CD4-positive, alpha-beta memory T cell (primary cell): ENCODE measurements at places on chromosomes 2 and 18.

DNA sequence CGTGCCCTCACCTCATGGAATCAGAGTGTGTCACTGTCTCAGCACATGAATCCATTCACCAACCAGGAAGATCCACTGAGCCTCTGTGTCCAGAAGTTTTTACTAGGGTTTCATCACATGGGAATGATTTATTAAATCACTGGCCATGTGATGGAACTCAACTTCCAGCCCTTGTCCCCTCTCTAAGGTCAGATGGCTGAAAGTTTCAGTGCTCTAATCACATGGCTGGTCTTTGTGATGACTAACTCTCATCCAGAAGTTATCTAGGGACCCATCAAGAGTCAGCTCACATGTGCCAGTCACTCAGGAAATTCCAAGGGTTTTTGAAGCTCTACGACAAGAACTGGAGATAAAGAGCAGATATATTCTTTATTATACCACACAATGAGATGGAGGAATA lies 140.5 kb upstream of the GYPC start:
- no peak for DNase-seq
- H3K36me3 ChIP-seq, result no peaks in the 10 kb centered on the region
- no peaks in the 10 kb centered on the region for H3K4me1 ChIP-seq
- no peak overlapping the region for H3K27ac ChIP-seq
- H3K27me3 ChIP-seq, result no peaks in the 10 kb centered on the region
- no peak overlapping the region for H3K4me3 ChIP-seq

- DNase-seq, result no peak
- H3K4me1 ChIP-seq, result no peaks in the 10 kb centered on the region
- no peak overlapping the region for H3K27ac ChIP-seq
These were observed 516.9 kb downstream of the ARHGAP15 start for GRCh38 chr2:143645921-143646645.

DNA sequence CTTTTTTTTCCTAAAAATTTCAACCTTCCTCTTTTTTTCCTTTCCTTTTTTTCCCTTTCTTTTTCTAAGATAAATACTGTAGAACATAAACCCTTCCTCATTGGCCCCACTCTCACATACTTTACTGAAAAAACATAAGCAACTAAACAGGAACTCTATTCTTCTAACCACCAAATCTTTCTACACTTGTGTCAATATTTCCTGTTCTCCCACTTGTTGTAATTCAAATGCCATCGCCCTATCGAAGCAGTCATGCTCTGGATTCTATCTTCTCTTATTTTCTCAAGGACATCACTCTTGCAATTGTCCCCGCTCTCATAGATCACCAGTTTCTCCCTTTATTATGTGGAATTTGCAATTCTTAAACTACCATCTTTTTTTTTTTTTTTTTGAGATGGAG lies 20.2 kb upstream of the SSB start:
- no peaks in the 10 kb centered on the region for H3K27me3 ChIP-seq
- no peaks in the 10 kb centered on the region for H3K36me3 ChIP-seq
- H3K4me3 ChIP-seq, result no peak overlapping the region

DNA sequence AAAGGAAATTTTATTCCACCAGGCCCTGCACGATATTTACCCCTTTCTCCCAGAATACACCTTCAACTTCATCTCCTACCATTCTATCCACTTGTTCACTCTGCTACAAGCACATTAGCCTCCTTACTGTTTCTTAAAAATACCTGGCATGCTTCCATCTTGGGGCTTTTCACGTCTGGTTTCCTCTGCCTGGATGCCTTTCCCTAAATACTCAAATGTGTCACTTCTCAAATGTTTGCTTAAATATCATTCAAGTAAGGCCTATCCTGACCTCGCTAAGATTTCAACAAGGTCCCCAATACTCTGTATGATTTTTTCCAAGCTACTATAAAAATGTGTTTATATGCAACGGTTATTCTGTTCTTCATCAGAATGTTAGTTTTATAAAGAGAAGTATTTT lies 433.0 kb upstream of the CHAC2 start:
- no peak overlapping the region for H3K27ac ChIP-seq
- DNase-seq, result no peak
- H3K4me1 ChIP-seq, result no peaks in the 10 kb centered on the region
- no peak overlapping the region for H3K4me3 ChIP-seq
- no peaks in the 10 kb centered on the region for H3K36me3 ChIP-seq

DNA sequence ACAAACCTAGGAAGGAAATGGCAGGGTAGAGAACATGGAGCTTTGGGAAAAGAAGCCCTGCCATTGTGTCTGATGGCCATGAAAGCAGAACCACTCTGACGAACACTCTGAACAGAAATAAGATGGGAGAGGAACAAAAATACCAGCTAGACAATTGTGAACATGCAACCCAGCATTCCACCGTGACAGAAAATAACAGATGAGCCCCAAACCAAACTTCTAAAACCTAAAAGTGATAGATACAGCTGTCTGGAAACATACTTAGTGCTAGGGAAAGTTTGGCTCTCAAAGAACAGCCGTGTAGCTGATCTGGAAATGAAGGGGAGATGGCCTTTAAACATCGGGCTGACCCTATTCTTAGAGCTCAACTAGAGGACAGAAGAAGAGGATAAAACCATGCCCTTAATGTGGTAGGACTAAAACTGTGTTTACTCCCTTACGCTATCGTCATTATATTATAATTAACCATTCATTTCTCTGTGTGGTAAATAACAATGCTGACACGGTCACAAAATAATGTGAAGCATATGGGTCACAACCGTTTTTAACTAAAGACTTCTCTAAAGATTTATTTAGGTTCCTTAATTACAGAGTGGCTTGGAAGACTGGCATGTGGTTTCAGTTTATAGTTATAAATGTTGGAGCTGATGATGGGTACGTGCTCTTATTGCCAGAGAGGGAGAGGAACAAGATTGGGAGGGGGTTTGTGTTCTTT lies 80.6 kb downstream of the MYO1B start:
- no peak overlapping the region for H3K27ac ChIP-seq
- no peaks in the 10 kb centered on the region for H3K36me3 ChIP-seq
- no peaks in the 10 kb centered on the region for H3K27me3 ChIP-seq
- H3K4me3 ChIP-seq, result no peak overlapping the region
- peaks cover 13% of the 10 kb centered on the region for H3K4me1 ChIP-seq
- DNase-seq, result no peak

GRCh38 chr2:128346291-128347170 lies 27.9 kb upstream of the HS6ST1 start:
- no peaks in the 10 kb centered on the region for H3K4me1 ChIP-seq
- H3K27ac ChIP-seq, result no peak overlapping the region
- H3K27me3 ChIP-seq, result no peaks in the 10 kb centered on the region
- no peak overlapping the region for H3K4me3 ChIP-seq
- DNase-seq, result no peak
